Cardiac atrium fibroblast (primary cell): ENCODE measurements at places on chromosomes 6 and 20. TPM values are rescaled to one million over a fixed set of nuclear protein-coding genes. Genes with fewer than 3 reads are reported as not detected.

The SUMO4 gene
- 0.16 TPM in 1 of 2 replicates, not detected in the other for total RNA-seq

The PRICKLE4 gene
- total RNA-seq, result not detected in 2 replicates

The SLC22A16 gene
- 1.9 TPM in 1 of 2 replicates, not detected in the other for total RNA-seq

The TMEM14B gene
- total RNA-seq, result 111 and 114 TPM in 2 replicates

The ANGPT4 gene
- not detected in 2 replicates for total RNA-seq
